CD8-positive, alpha-beta memory T cell (primary cell): ENCODE measurements at places on chromosomes 11 and 22. TPM values are rescaled to one million over a fixed set of nuclear protein-coding genes. Genes with fewer than 3 reads are reported as not detected.
A peak's percentile ranks its signal among the peaks of the same experiment; 100 is the strongest.

DNA sequence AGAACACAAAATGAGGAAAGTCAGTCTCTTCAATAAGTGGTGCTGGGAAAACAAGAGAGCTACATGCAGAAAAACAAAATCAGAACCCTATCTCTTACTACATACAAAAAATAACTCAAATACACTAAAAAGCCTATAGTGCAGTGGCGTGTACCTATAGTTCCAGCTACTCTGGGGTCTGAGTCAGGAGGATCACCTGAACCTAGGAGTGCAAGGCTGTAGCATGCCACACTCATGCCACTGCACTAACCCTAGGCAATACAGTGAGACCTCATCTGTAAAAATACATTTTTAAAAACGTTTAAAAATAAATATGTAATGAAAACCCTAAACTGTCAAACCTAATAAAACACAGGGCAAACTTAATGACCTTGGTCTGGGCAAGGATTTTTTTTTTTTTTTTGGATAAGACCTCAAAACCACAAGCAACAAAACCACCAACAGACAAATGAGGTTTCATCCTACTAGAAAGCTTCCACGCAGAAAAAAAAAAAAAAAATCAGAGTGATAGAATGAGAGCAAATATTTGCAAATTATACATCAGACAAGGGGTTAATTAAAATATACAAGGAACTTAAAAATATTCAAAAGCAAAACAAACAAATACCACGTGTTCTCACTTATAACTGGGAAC lies 35.2 kb downstream of the XKR3 start:
- no peak for DNase-seq

DNA sequence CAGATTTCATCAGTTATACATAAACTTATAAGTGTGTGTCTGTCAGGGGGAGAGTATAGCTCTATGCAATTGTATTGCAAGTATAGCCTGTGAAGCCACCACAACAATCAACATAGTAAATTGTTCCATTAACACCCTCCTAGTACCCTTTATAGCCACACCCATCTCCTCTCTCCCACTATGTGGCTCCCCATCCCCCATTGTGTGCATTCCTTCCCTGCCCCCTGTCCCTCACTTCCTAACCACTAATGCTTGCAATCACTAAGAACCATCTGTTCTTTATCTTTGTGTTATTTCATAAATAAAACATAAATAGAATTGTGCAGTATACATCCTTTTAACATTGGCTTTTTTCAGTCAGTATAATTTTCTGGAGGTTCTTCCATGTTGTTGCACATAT lies 83.1 kb upstream of the SLC5A12 start:
- DNase-seq = no peak

Gene MMP11
- polyA plus RNA-seq = 1.9 TPM

Gene OSBP2
- polyA plus RNA-seq = 0.74 TPM

DNA sequence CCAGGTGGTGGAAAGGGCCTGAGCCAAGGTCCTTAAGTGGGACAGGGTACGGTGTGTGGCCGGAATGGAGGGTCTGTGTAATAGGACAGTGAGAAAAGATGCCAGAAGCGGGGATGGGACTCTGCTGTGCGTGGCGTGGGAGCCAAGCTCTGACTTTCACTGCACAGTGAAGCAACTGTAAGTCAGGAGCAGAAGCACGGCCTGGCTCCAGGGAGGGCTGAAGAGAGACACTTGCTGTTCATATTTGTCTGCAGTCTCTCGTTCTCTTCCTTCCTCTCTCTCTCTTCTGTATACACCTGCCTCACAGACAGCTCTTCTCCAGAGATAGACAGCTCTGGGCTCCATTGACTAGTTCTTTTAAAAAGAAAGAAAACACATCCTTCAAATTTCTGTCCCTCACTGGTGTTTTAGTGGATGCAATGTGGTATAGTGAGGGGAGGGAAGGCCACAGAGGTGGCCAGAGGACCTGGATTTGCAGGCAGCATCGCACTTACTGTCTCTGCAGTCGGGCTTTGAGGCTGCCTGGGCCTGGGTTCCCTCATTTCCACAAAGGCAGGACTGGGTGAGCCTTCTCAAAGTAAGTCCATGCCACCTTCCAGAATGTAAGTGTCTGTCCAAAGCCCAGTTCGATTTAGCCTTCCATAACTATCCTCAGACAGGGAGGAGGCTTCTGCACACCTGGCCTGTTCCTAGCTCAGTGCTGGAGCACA lies 2.1 kb downstream of the IL17RA start:
- no peak for DNase-seq

- DNase-seq = peak; percentile 29
Measured at GRCh38 chr11:125164422-125165110, at the start of gene PKNOX2. Gene PKNOX2 (plus strand): TSS chr11:125164751. CDS start chr11:125351306, 186,555 bp downstream.

DNA sequence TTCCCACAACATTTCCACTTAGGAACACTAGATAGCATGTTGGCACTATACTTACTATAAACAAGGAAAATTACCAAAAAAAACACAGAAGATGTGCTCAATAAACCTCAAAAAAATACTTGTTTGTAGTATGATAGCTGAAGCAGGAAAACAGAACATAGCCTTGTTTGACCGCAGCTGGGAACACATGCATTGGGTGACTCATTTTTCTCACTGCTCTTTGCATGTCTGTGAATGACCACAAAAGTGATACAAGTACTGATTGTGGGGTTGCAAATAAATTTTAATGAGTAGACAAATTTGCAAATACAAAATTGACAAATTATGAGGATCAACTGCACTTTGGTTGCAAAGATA lies 22.8 kb upstream of the GUCY1A2 start:
- DNase-seq = no peak

DNA sequence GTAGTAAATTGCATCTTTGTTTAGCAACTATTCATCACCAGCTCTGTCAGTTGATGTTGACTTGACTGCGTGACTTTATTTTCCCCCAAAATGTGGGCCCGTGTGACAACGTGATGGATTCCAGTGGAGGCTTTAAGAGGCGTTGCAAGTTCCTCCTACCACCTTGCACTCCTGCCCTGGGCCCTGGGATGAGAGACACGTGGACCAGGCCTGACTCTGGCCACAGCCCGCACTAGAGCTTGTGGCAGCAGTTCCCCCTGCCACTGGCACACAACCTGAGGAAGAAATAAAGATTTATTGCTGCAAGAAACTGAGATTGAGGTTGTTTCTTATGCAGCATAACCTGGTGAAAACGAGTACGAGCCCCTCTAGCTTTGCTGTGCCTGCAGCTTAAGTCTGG lies 31.9 kb downstream of the RASD2 start:
- no peak for DNase-seq

- no peak for DNase-seq
Measured at GRCh38 chr11:69012092-69013008, 696 bp downstream of the MRGPRF start.

Gene SYT9
- not detected for polyA plus RNA-seq

GRCh38 chr22:36520423-36520822 lies 8.5 kb downstream of the EIF3D start:
- no peak for DNase-seq

GRCh38 chr11:2164861-2165555 lies 4.0 kb upstream of the INS start:
- DNase-seq = no peak

Gene LDHAL6A
- not detected for polyA plus RNA-seq

GRCh38 chr22:33405194-33405593 lies 347.0 kb upstream of the SYN3 start:
- DNase-seq = no peak

DNA sequence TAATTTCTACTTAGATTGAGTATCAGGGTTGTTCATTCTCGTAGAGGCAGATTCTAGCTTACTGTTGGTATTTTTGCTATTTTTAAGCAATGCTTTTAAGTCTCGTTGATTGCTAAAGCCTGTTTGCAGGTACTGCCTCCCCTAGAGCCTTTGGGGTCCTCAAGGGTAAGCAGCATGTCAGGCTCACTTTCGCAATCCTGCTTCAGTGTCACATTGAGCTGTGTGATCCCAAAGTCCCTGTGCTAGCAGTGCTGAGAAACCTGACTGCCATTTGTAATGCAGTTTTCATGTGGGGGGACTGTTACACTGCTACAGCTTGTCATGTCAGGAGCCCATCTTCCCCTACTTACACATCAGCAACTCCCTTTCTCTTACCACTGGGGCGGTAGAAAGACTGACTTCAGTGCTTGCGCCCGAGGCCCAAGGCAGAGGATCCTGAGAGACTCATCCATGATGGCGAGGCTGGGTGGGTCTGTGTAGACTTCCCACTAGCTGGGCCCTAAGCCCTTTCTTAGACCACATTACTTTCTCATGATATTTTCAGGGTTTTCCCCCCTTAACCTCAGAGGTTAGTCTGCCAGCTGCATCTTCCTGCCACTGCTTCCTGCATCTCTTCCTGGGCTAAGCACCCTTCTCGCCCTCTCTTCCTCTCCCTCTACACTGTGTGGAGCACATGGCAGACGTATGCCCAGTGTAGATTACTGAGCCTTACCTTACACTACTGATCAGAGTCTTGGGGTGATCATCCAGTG lies 40.8 kb upstream of the ST14 start:
- DNase-seq = peak; percentile 10

DNA sequence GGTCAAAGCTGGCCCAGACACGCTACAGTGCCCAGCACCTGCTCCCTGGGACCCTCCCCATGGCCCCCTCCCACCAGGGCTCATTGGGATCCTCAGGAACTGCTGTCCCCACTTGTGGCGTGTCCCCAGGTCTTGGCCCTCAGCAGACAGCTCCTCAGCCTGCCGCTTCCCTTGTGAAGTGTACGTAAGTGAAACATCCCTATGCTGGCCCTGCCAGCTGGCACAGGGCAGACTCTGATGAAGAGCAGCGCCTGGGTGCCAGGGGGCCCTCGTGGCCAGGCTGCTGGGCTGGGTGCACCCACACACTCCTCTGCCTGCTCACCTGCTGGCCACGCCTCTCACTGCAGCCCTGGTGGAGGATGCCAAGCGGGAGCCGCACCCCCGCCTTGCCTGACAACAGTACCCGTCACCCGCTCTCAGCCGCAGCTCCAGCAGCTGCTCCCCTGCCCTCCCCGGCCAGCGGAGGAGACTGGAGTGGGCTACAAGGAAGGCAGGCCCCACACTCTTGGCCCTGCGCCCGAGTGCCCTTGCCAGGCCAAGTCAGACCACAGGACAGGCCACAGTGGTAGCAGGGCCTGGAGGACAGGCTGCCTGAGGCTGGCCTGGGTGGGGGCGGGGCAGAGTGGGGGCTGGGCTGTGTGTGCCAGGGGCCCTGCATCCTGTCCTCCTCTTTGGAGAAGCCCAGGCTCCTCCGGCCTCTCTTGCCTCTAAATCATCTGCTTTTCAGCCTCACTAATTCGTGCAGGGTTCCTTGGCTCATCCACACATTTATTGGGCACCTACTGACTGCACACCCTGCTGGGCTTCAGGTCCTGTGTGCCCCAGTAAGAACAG lies 39.5 kb downstream of the IGF2 start:
- DNase-seq = no peak

DNA sequence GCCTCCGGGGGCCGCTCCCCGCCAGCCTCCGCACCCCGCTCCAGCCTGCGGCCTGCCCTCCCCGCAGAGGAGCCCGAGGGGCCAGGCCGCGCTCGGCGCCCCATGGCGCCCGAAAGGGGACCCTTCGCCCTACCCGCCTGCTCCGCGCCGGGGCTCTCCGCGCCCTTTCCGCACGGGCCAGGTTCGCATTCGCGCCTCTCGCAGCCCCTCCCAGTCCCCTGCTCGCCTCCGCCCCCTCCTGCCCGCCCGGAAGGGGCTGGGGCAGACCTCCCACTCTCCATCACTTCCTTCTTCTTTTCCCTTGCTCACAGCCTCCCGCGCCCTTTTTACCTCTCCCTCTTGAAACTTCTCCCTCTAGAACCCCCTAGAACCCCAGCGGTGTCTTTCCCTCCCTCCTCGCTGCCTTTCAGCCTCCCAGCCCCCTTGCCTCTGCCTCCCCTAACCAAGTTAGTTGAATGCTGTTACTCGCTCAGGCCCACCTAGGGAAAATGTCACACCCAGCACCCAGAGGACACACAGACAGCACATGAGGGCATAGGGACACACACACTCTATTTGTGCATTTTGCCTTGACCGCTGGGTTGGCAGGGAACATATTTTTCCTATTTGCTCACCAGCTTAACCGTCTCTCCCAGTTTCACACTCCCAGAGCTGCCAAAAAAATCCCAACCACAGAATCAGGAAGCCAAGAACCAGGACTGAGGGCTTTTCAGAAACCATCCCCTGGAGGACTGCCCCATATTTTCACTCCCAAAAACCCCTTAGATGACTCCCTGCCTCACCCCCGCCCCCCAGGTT lies at the start of gene SLC43A3:
Gene SLC43A3, minus strand, starts transcription at position 193 of the 798 bp plus-strand sequence. CDS start 949 bp downstream, outside the sequence.
- peak; percentile 54 for DNase-seq

Gene GAB4
- polyA plus RNA-seq = not detected

DNA sequence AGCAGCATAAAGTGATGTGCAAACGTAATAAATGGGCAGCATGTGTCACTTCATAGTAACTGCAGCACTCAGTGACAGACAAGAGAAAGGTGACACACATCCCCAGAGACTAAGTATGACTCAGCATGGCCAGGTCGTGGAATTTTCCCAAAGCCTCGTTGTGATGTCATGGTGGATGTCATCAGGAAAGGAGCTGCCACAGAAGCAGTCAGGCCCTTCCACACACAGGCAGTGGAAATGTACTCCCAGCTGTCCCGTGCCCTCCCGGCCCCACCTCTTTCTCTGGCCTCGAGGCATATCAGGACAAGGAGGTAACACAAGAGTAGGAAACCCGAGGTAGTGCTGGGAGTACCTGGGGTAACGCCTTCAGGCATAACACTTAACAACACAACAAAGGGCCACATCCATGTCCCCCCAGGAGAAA lies 8.1 kb downstream of the PC start:
- no peak for DNase-seq

DNA sequence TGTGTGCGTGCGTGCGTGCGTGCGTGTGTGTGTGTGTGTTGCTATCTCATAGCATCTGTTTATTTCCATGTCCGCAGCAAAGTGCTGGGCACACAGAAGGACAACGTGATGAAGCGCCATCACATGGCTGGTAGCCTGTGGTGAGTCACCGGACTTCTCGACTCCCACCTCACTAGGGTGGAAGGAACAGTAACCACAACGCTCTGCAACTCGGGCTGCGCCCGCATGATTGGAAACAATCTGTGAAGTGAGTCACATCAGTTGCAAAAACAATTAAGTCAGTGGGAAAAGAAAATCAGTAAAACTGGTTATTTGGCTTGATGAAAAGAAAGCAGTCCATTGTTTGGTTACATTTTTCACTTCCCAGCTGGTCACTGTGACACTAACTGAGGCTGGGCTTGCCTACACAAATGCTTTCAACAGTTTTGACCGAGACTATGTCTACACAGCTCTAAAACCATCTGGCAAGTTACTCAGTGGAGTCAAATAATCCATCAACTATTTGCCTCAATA lies 437.3 kb upstream of the CADM1 start:
- DNase-seq = no peak

DNA sequence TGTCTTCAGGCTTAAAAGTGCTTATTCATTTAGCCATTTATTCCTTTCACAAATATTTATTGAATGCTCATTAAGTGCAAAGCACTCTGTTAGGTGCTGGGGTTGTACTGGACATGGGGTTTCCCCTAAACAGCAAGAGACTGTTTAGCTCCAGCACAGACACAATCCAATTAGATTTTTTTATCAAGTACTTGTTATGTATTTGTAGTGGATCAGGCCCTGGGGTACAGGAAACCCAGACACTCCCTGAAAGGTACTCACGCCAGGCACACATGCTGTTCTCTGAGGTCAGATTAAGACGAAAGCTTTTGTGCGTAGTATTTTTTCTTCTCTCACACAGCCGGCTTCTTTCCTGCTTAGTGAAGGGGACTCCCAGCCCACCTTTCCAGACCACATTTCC lies 218.1 kb upstream of the PLET1 start:
- DNase-seq = no peak

- DNase-seq = no peak
Measured at GRCh38 chr11:64003807-64004589, 17.8 kb downstream of the OTUB1 start.

GRCh38 chr11:61076506-61077304 lies 25.6 kb upstream of the CD5 start:
- DNase-seq = peak; percentile 41

GRCh38 chr22:50670513-50670912 lies 2.1 kb upstream of the SHANK3 start:
- DNase-seq = no peak

Gene ZNF214
- polyA plus RNA-seq = not detected
